ENCODE measurements at places on chromosomes 13 and 19.

GRCh38 chr13:107035778-107036177, 467.8 kb upstream of the ARGLU1 start:
- DNase-seq: no peak

DNA sequence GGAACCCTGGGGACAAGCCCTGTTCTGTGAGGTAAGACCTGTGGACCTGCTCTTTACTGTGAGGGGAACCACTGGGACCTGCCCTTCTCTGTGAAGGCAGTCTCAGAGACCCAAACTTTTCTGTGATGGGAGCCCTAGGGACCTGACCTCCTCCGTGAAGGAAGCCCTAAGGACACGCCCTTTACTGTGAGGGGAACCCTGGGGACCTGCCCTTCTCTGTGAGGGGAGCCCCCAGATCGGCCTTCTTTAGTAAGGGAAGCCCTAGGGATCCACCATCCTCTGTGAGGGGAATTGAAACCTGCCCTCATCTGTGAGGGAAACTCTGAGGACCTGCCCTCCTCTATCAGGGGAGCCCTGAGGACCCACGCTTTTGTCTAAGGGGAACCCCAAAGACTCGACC, 343.5 kb downstream of the UQCRFS1 start:
- no peak for DNase-seq

GRCh38 chr19:9116547-9116946, 984 bp upstream of the OR7G1 start:
- DNase-seq: no peak

GRCh38 chr13:54029720-54030119, 1001.1 kb downstream of the OLFM4 start:
- DNase-seq: no peak

DNA sequence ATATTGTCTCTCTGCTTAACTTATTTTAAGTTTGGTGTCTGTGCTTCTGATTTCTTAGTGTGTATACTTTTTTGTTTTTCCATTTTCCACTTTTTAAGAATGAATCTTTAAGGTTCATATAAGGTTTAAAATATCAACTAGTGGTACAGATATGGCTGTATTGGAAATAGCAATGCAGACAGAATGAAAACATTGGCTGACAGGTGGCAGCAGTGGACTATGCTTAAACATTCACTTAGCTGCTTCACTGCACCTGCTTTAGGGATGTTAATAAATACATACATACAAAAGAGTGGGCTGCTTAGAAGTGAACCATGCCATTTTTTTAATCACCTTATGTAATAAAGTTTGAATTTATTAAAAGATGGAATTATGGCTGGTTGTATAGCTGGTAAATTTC, 27.3 kb downstream of the TM9SF2 start:
- DNase-seq: peak; percentile 32

- DNase-seq: no peak
Measured at GRCh38 chr19:46944918-46945628, 74.6 kb upstream of the NPAS1 start.

DNA sequence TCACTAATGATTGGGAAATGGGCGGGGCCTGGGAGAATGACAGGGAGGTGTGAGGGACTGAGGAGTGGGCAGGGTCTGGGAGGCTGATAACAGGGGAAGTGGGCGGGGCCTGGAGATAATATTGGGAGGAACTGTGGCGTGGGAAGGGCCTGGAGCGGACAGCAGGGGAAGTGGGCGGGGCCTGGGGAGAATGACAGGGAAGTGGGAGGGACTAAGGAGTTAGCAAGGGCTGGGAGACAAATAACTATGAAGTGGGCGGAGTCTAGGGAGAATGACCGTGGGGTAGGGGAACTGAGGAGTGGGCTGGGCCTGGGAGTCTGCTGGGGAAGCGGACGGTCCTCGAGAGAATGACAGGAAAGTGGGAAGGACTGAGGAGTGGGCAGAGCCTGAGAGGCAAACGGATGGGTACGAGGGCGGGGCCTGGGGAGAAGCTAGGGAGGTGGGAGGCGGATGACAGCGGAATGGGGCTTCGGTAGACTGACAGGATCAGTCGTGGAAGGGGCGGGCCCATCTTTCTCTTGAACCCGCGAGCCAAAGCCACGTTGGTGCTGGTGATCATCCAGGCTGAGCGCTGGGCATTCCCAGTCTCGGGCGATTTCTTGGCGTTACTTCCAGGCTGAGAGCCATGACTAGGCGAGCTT, 14.0 kb upstream of the TUBB4A start:
- DNase-seq: peak; percentile 93

All from SW 1271 (cell line).